NCI-H1092 (cell line): ENCODE measurements at places on chromosomes 4 and X.

GRCh38 chr4:141614878-141615586 lies 21.4 kb upstream of the IL15 start:
- DNase-seq: no peak

GRCh38 chr4:186557486-186557885 lies 2.1 kb upstream of the MTNR1A start:
- no peak for DNase-seq

GRCh38 chrX:115226929-115227328 lies 7.0 kb downstream of the LRCH2 start:
- peak; percentile 25 for DNase-seq

- no peak for DNase-seq
Measured at GRCh38 chr4:69855822-69856221, 4.1 kb downstream of the SULT1E1 start.

GRCh38 chr4:83207497-83208101 lies 77.0 kb downstream of the COQ2 start:
- no peak for DNase-seq

- no peak for DNase-seq
Measured at GRCh38 chr4:149017002-149017734, 575.0 kb upstream of the NR3C2 start.

DNA sequence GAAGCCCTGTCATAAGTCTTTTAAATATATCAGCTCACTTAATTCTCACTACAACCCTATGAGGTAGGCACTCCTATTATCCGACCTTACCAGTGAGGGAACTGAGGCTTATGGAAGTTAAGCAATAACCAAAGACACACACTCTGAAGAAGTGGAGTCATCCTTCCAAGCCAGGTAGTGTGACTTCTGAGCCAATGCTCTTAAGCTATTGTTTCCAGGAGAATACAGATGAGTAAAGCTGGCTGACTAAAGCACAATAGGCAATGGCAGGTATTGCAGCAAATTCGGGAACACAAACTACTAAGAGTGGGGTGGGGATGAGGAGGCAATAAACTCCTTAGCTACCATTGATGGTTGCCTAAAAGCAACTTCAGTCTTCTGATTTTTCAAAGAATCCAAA lies 81.8 kb upstream of the KIT start:
- no peak for DNase-seq

DNA sequence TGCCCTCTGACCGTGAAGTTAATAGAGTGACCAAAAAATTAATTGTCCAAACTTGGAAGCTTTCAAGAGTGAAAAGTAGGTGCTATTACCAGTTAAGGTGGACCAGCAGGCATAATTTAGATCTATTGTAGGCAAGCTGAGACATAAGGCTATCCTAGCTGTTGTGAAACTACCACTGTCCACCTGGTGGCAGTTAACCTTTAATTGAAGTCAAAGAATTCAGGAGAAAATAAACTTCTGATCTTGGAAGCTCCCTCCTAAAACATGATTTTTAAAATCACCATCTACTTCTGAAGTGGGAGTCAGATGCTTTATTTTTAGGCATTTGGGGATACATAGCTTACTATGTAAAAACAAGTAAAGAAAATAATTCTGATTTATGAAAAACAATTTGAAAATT lies 636.3 kb upstream of the HTR2C start:
- no peak for DNase-seq

DNA sequence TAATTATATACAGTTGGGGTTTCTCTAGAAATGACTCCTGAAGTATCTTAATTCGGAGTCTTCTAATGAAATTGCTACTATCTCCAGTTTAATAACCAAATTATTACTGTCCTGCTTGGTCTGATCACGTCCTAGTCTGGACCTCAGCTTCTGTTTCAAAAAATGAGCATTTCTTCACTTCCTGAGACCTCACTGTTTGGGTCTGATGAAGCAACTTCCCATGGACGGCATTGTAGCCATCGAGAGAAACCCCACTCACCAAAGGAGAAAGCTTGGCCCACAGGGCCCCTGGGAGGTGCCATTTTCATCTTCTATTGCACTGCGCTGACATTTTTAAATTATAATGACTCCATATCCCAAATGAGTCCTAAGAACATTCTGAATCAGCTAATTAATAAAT lies 178.0 kb downstream of the MGST2 start:
- DNase-seq: no peak
